ENCODE measurements at places on chromosomes 2 and 18. TPM values are rescaled to one million over a fixed set of nuclear protein-coding genes. Genes with fewer than 3 reads are reported as not detected.

Gene CROCC2
- total RNA-seq: 0.23 TPM

Gene DSG4
- total RNA-seq: not detected

Gene SERPINB2
- total RNA-seq: not detected

Gene ERICH2
- 1.4 TPM for total RNA-seq

DNA sequence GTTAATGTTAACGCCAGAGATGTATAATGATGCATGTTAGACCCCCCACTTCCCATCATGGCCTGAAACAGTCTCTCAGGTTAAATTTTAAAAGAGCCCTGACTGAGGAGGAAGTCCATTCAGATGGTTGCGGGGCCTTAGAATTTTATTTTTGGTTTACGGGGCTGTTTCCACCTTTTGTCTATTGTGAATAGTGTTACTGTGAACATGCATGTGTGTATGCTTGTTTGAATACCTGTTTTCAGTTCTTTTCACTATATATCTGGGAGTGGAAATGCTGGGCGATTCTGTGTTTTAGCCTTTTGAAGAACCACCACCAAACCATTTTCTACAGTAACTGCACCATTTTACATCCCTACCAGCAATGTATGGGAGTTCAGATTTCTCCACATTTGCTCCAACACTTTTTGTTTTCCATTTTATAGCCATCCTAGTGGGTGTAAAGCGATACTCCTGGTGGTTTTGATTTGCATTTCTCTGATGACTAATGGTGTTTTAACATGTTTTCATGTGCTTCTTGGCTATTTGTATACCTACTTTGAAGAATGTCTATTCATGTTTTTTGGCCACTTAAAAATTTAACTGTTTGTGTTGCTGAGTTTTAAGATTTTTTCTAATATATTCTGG, 133.0 kb downstream of the MYO3B start:
- no peak for DNase-seq

Measured in ureter (tissue), 1 donor.